ENCODE measurements at places on chromosomes 12 and 14.

DNA sequence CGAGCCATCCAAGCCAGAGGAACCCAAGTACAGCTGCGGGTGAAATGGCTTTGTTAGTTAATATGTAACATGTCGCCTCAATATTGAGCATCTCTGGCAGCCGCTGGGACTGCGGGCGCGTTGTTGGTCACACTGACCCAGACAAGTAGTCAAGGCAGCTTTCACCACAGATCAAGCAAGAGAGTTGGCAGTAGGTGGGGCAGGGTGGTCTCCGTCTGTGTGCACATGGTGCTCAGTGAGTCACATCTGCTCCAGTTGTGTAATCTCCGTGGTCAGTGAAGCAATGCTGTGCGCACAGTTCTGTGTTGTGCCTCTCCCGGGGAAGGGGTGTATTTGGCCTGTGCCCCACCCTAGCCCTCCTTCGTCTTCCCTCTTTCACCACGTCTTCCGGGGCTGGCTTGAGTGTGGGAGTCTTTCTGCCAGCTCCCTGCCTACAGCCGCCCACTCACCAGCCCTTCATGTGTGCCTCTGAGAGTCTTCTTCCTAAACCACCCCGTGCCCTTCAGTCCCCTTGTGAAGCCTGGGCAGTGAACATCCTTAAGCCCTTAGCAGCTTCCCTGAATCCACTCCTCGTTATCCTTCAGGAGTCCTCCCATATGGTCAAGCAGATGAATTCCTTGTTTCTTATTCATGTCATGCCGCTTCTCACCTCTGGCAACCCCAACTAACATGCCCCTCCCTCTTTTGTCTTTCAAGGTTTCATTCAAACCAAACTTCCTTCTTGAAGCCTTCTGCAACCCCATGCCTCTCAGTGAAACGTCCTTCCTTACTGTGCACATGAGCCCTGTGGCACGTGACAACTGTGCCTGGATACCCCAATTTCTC, 242.1 kb downstream of the CACNA1C start:
- DNase-seq: no peak

DNA sequence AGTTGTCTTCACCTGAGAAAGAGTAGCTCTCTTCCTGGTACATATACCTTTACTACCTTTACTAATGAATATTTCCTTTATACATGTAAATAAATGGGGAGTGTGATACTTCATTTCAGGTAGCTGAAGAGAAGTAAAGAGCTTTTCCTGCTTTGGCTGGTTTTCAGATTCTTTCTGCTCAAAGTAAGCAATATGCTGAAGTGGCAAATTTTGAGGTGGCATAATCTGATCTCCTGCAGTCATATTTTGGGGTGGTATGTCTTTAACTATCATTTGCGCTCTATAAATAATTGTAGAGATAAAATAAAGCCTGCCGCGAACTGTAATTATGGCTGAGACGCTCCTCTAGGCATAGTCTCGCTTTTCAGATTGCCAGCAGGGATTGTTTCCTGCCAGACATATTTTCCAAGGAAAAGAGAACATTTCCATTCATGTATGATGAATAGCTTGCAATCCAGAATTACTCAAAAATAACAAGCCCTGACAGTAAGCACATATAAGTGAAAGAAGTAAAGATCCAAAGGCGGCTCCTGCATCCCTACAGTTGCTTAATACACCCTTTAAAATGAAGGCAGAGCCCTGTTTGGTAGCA, 200.7 kb downstream of the C12orf50 start:
- no peak for DNase-seq

GRCh38 chr12:125988545-125988944, 923.3 kb downstream of the AACS start:
- DNase-seq: no peak

DNA sequence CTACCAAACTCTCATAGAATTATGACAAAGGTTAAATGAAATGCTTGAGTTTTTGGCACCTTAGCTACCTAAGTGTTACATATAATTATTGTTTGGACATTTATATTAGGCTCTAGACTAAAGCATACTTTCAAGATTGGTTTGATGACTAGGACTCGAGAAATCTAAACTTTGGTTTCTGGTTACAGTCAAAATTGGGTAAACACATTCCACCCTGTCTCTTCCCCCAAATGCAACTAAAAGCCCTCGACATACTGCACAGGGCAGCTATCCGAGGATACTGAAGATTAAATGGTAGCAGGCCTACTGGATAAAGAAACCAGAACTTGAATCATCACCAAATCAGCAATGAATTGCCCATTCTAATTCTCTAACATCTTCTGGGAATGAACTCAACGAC, 369.1 kb downstream of the PRKD1 start:
- no peak for DNase-seq

DNA sequence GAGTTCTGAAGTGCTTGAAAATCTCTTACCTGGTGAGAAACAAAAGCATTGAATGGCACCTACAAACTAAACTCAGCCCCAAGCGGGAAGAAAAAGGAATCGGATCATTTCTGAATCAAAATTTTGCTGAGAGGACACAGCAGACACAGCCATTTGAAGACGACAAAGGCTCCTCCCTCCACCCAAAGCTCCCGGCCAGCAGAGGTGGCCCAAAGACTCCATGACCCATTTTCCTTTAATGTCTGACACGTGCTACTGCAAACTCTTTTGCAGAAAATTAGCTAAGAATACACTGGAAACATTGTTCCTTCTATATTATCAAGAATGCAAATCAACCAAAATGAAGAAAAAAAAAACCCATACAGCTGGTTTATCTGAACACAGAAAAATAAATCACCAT, 85.9 kb upstream of the FOXN3 start:
- DNase-seq: no peak

DNA sequence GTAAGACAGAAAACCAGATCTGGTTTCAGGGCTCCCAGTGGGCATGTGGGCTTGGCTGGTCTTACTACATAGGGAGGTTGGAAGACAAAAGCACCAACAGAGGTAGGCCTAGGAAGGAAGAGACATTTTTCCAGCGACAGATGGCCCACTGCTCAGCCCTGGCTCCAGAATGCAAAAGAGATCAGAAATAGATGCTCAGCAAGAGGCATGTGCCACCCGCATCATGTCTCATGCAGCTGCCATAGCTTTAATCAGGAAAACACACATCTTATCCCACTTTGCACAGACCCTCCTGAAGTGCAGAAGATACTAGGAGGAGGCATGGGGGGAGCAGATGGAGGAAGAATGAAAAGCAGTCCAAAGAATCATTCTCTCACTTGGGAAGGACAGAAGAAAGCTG, 25.3 kb downstream of the VASH1 start:
- DNase-seq: no peak

GRCh38 chr12:14393751-14394150, 28.3 kb downstream of the ATF7IP start:
- no peak for DNase-seq

DNA sequence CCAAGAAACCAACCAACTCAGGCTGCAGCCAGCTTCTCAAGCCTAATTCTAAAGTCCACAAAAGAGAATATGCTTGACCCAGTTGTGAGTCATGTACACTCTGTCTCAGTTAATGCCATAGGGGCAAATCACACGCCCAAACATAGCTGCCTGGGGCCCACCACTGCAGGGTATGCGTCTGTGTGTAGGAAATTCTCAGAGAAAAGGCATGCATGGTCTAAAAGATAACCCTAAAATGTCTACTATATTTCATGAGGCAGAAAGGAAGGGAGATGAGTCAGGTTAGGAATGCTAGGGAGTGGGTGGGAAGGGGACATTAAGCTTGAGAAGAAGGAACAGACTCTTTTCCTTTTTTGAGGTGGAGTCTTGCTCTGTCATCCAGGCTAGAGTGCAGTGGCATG, 22.3 kb upstream of the SPTLC2 start:
- no peak for DNase-seq

DNA sequence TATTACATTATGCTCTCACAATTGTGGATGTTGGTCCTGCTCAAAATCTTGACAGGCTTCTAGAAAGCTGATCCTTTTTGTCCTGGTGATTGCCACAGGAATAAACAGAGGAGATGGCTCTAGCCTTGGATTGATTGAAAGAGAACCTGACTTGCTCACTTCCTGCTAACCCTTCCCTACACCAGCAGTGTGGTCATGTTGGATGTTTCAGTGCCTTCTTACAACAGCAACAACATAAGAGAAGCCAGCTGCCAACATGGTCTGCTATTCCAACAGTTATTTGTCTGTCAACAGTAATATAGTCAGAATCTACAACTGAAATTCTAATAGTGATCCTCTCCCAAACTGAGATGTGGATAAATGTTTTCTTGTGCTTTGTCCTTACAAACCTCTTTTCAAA, 311.6 kb upstream of the DIO2 start:
- no peak for DNase-seq

DNA sequence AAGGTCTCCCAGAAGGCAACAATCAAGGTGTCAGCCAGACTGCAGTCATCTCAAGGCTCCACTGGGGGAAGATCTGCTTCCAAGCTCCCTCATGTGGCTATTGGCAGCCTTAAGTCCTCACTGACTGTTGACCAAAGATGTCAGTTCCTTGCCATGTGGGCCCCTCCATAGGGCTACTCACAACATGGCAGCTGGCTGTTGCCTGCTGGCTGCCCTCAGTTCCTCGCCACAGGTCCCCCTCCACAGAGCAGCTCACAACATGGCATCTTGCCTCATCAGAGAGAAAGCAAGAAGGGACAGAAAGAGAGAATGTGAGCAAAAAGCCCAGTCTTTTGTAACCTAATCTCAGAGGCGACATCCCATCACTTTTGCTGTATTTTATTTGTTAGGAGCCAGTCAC, 34.4 kb upstream of the EGLN3 start:
- no peak for DNase-seq

GRCh38 chr12:54126029-54126695, 62.6 kb downstream of the SMUG1 start:
- DNase-seq: no peak
